Daoy (cell line): ENCODE measurements at places on chromosomes 2 and 18.

DNA sequence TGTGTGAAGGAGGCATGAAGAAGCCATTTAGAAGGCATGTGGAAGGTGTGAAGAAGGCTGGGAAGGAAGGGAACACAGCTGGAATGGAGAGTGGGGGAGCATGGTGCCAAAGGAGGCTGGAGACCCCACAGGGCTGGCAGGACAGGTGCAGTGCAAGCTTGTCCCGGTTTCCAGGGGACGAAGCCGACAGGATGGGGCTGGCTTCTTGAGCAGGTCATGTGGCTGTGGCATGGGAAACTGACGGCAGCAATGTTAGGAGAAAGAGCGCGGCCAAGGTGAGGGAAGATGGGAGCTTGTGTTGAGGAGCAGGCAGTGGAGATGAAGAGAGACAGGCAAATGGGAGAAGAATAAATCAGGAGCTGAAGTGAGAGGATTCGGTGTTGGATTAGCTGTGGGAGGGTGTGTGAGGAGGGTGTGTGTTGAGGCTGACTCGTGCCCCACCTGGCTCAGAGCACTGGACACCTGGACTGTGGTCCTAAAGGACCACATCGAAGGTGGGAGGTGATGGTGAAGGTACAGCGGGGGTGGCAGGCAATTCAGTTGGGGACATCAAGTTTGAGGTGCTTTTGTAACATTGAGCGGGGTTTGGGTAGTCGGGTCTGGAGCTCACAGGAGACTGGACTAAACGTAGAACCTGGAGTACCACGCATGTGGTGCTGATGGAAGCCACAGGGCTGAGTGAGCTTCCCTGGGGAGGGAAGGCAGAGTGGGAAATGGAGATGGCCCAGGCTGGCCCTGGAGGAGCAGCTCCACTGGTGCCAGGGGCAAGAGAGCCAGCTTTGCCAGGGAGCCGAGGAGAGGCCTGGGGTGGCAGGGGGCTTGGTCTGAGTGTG is 165.6 kb upstream of the HDAC4 start:
- DNase-seq = no peak

- DNase-seq = no peak
Measured at GRCh38 chr2:72921853-72922252, 4.5 kb downstream of the EMX1 start.

- no peak for DNase-seq
Measured at GRCh38 chr2:196404276-196404675, 232.9 kb upstream of the STK17B start.

- no peak for DNase-seq
Measured at GRCh38 chr2:40126006-40126405, 325.9 kb downstream of the SLC8A1 start.

DNA sequence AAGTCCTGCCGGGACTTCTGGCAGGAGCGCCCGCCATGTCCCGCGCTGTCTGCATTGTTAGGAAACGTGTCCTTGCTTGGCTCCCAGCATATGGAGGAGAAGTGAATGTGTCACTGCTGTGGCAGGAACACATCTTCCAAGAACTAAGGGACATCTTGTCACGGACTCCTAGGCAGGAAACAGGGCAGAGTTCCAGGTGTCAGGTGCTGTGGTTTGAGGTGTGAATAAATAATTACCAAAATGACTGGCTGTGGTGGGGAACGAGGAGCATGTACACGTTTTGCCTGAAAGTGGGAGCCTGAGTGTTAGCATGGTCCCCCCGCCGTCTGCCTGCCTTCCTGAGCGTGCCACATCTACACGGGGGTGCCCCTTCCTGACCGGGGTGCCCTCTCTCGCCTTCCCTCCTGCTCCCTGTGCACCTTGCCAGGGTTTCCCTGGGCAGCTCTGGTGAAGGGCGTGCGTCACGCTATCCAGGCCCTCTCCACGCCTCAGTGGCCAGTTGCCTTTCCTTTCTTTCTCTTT is 237.5 kb downstream of the LDLRAD4 start:
- DNase-seq = no peak

DNA sequence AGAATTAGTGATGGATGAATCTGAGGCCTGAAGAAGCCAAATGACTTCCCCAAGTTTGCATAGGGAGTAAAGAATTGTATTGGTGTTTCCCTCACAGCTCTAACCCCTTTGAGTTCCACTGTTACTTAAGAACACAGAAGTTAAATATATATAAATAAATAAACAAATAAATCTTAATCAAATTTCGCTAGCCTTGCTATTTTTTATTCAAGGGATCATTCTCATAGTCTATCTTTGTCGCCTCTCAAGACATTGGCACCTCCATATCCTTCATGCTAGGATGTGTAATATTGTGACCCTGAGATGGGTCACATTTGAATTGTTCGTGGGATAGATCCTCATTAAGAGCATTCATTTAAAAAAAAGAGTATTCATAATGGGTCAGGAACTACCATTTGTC is 121.3 kb upstream of the HNMT start:
- DNase-seq = no peak

- no peak for DNase-seq
Measured at GRCh38 chr2:184039493-184039892, 558.8 kb upstream of the ZNF804A start.

- DNase-seq = no peak
Measured at GRCh38 chr2:19111354-19111753, 247.1 kb downstream of the OSR1 start.

DNA sequence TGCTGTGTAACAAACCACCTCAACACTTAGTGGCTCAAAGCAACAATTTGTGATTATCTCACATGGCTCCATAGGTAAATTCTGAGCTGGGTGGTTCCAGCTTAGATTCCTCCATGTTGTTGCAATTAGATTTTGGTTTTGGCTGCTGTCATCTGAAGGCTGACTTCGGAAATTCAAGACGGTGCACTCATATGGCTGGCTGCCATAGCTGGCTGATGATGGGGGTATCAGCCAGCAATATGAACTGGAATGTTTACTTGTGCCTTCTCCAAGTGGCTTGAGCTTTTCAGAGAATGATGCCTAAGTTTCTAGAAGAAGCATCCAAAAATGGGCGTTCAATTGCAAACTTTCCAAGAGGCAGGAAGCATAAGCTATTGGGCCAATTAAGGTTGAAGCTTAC is 213.1 kb downstream of the GCA start:
- no peak for DNase-seq

DNA sequence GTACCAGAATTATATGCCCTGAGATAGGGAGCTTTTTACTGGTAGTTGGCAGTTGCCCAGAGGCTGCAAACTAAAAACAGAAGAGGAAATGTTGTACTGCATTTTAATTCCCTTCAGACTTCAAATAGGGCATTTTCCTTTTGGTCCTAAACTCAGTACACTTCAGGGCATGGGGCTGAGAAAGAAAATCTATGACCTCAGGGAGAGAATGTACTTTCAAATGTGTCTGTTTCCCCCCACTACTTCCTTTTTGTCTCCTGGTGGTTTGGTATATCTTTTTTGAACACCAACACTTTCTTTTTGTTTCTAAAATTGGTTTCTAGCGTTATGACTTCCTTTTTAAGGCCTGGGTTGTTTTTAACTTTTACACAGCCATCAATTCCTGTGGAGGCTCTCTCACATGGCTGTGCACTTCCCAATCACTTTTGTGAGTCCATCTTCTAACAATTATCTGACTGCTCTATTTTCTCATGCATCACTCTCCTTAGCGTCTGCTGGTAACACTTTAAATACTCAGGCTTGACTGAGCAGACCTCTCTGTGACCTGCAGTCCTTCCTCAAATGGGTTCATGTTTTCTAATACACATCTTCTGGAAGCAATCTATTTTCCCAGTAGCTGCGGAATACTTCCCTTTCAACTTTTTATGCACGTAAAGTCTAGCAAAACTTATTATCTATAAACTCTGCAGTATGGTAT is 596.0 kb downstream of the LRP1B start:
- no peak for DNase-seq

DNA sequence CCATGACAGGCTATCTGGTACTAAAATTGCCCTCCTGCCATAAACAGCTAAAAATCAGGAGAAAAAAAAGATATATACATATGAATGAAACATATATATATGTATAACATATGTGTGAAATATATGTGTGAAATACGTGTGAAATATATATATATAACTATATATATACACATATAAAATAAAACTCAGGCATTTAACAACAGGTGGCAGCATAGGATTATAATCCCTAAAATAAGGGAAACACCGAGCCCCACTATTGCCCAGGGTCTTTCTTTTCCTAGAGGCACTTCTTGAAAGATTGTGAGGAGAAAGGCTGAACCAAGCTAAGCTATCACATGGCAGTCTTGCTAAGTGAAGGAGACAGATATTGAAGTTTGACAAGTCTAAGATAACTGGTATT is 65.9 kb upstream of the CYTIP start:
- no peak for DNase-seq

DNA sequence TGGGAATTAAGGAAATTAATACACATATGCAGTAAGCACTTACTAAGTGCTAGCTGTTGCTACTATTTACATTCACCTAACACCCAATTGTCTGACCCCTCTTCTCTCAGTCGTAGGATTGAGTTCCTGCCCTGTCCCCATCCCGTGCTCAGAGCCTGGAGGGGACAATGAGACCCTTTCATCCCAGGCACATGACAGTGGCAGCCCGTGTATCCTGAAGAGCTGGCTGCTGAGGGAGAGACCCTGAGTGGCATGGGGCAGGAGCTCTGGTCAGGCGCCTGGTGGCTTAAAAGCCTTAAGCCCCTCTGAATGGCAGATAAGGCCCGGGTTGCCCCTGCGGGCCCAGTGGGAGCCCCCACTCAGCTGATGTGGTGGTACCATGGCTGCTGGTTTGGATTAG is 99.0 kb downstream of the DYSF start:
- DNase-seq = no peak

- no peak for DNase-seq
Measured at GRCh38 chr2:41204315-41204714, 752.4 kb upstream of the SLC8A1 start.

GRCh38 chr2:40283111-40283909 is 168.6 kb downstream of the SLC8A1 start:
- DNase-seq = no peak

GRCh38 chr2:55025627-55026026 is 24.6 kb downstream of the RTN4 start:
- DNase-seq = no peak

GRCh38 chr2:79771493-79771892 is 258.6 kb downstream of the CTNNA2 start:
- no peak for DNase-seq

DNA sequence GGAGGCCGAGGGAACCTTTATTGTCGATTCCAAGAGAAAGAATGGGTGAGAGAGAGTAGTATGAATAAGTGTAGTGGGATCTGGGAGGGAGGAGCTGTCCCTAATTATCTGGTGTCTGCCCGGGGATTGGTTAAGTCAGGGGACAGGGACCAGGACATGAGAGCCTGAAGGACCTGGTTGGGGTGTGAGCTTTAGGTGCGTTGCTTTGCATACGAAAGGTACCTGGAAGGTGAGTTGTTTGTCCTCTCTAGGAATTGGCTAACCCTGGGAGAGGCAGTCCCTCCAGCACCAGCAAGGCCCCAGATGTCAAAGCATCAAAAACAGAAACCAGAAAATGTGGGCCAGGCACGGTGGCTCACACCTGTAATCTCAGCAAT is 48.1 kb upstream of the RPL31 start:
- DNase-seq = no peak

- DNase-seq = no peak
Measured at GRCh38 chr2:147925886-147926285, 81.1 kb downstream of the ACVR2A start.

GRCh38 chr18:42184685-42185477 is 229.8 kb downstream of the PIK3C3 start:
- no peak for DNase-seq

DNA sequence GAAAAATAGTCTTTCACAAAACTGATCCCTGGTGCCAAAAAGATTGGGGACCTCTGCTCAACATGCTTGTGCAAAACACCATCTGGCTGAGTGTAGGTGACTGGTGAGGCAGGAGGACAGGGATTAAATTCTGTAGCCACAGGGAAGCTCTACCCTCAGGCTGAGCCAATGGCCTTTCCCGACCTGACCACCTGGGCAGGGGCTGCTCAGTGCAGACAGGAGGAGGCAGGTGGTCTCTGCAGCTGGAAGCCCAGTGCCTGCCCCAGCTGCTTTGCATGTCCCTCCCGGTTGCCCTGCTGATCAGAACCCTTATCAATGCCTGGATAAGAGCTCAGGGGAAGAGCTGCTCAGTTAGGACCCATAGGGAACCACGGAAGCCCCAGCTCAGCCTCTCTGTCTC is 235.3 kb downstream of the ANKRD36 start:
- no peak for DNase-seq

DNA sequence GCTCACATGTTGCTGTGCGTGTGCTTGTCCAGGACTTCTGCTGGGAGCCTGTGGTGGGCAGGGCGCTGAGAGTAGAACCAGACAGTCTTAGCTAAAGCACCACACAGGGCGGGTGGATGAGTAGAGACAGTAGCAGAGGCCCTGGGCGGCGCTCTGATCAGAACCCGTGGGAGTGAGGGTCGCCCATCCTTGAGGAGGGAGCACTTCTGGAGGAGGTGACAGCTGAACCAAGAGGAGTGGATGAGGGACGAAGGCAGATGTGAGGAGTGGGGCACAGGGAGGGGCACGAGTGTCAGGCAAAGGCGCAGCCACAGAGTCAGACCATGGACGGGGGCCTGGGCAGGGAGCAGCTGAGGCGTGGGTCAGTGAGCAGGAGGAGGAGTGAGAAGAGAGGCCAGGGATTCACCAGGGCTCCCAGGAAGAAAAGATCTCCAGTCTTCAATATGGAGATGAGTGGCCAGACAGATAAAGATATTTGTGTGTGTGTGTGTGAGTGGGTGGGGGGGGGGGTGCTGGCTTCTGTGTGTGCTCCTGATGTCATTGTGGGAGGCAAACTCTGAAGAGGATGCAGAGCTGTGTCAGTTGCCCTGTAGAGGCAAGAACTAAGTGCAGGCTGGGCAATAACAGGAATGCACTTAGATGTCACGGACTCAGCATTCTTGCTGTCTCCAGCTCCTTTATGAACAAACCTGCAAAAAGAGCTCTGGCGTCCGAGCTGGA is 79.6 kb downstream of the TPO start:
- DNase-seq = no peak

DNA sequence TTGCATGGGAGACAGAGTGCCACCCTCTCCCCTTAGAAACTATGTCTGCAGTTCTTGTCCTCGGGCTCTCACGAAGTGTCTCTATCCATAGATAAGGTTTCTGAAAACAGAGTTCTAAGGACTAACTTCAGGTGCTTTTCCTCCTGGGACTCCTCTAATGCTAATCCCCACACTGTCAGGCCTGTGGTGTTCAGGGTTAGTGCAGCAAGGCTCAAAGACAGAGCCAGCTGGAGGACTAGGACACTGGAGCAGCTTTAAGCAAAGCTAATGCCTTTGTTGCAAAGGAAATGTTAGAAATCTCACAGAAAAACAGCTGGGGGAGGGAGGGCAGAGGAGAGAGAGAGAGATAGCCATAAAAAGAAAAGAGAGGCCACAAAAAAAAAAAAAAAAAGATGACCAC is 824.0 kb upstream of the FSHR start:
- DNase-seq = no peak

GRCh38 chr2:116669782-116670181 is 1144.7 kb upstream of the DDX18 start:
- DNase-seq = no peak

- no peak for DNase-seq
Measured at GRCh38 chr2:113741091-113741490, 15.4 kb downstream of the SLC35F5 start.

GRCh38 chr2:60046529-60046928 is 506.9 kb downstream of the BCL11A start:
- peak; percentile 11 for DNase-seq
